Pancreas (tissue), 10 donors: ENCODE measurements at places on chromosomes 6 and 20. TPM values are rescaled to one million over a fixed set of nuclear protein-coding genes. Genes with fewer than 3 reads are reported as not detected.

DNA sequence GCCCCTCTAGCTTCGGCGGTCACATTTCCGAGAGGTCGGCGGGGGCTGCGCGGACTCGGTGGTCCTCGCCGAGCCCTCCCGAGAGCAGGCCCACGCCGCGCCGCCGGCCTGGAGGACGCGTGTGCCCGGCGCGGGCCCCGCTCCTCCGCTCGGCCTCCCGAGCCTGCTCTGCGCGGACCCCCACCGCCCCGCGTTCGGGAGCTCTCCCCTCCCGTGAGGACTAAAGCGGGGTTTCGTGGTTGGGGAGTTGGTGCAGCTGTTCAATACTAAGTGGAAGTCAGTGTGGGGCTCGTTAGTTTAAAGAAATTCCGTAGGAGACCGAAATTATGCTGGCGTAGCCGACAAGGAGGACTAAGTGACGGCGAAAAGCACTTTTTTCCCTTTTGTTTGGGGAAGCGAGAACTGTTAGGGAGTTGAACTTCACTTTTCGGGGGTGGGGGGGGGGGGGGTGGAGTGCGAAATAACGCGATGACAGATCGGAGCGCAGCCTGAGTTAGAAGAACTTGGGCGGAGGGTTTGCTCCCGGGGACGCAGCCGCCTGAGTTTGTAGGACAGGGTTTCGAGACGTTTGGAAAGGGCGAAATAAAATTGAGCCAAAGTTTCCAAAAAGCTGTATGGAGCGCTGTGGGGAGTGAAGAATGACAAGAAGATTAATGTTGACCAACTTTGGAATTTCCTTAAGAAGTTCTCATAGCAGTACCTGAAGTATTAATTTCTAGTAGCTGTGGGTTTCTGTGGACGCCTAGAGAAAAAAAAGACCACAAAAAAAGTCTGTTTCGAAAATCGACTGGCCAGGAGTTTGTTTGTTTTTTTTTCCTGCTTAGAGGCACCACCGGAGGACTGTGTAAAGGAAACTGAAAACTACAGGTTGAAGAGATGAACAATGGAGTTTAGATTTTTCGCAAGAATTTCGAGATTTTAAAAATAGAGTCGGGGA, 1.4 kb downstream of the QKI start:
- H3K36me3 ChIP-seq, result no peaks in the 10 kb centered on the region
- H3K27ac ChIP-seq, result peak overlapping the region; percentile 96
- no peaks in the 10 kb centered on the region for H3K4me1 ChIP-seq
- H3K27me3 ChIP-seq, result no peaks in the 10 kb centered on the region
- peak overlapping the region; percentile 89 for H3K4me3 ChIP-seq

DNA sequence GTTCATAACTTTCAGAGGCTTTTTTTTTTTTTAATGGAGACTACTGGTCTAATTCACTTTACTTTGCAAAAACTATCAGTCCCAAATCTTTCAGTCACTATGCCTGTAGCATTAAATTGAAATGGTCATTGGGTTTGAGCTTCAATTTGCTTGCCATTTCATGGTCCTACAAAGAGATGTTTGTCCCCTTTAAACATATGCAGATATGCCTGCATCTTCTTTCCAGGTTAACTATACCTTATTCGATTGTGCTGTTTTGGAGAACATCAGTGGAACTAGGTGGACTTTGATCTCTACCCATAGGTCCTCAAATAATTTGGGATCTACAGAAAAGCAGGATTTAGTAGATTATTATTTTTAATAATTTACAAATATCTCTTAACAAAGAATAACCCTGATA, 4.6 kb downstream of the POU3F2 start:
- no peak for DNase-seq
- H3K36me3 ChIP-seq, result no peaks in the 10 kb centered on the region
- no peak overlapping the region for H3K27ac ChIP-seq
- H3K4me3 ChIP-seq, result no peak overlapping the region

DNA sequence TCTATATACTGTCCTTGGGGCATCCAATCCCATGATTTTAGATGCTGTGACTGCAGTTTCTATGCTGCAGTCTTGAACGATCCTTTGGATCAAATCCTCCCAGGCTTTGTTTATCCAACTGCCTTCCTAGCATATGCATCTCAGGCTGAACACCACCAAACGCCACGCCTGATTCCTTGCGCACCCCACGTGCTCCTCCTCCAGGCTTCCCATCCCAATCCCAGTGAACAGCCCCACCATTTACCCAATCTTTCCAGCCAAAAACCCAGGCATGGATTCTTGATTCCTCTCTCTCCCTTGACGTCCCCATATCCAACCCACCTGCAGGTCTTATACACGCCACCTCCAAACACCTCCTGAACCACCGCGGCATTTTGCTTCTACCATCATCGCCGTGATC, 7.8 kb downstream of the PDE10A start:
- no peaks in the 10 kb centered on the region for H3K27me3 ChIP-seq
- H3K27ac ChIP-seq, result no peak overlapping the region
- no peaks in the 10 kb centered on the region for H3K4me1 ChIP-seq
- no peaks in the 10 kb centered on the region for H3K36me3 ChIP-seq

DNA sequence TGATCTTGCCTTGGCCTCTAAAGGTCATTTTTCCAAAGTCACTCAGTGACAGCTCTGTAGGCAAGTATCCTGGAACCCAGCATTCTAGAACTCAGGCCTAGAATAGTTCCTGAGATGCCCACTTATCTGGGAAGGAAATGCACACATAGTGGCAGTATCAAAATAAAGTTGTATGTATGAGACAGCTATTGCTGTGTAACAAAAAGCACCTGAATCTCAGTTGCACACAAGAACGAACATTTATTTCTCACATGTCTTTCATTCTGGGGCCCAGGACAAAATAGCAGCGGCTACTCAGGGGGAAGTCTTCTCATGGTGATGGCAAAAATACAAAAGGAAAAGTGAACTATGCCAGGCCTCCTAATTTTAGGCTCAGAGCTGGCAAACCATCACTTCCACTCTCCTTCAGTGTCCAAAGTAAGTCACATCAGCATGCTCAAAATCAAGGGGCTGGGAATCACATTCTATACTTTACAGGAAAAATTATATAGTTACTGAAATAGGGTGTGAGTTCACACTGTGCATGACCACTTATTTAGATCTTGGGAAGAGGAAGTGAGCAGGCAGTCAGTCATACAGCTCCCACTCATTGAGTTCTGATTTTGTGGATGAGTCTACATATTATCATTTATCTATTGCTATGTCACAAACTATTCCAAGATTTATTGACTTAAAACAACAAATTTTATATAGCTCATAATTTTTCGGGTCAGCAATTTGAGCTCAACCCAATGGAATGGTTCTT, 133.7 kb upstream of the RIN2 start:
- no peak overlapping the region for H3K27ac ChIP-seq
- no peak for DNase-seq
- no peaks in the 10 kb centered on the region for H3K36me3 ChIP-seq
- peaks cover 8% of the 10 kb centered on the region for H3K4me1 ChIP-seq

- H3K4me1 ChIP-seq, result no peaks in the 10 kb centered on the region
- no peaks in the 10 kb centered on the region for H3K27me3 ChIP-seq
- no peak overlapping the region for H3K27ac ChIP-seq
- H3K4me3 ChIP-seq, result no peak overlapping the region
These were observed 21.6 kb upstream of the TBC1D7 start for GRCh38 chr6:13349811-13350506.

DNA sequence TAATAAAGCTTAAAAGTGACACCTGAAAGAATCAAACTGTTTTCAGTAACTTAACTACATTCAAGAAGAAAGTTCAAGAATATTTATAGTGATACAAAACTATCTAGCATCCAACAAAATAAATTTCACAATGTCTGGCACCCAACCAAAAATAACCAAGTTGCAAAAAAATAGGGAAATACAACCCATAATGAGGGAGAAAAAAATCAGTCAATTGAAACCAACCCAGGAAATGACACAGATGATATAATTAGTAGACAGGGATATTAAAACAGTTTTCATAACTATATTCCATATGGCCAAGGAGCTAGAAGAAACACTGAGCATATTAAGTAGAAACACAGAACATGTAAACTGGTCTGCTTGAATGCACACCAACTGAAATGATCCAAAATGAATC, 120.2 kb upstream of the BEND3 start:
- no peaks in the 10 kb centered on the region for H3K4me1 ChIP-seq
- DNase-seq, result no peak
- H3K27ac ChIP-seq, result no peak overlapping the region
- H3K36me3 ChIP-seq, result no peaks in the 10 kb centered on the region
- no peaks in the 10 kb centered on the region for H3K27me3 ChIP-seq

DNA sequence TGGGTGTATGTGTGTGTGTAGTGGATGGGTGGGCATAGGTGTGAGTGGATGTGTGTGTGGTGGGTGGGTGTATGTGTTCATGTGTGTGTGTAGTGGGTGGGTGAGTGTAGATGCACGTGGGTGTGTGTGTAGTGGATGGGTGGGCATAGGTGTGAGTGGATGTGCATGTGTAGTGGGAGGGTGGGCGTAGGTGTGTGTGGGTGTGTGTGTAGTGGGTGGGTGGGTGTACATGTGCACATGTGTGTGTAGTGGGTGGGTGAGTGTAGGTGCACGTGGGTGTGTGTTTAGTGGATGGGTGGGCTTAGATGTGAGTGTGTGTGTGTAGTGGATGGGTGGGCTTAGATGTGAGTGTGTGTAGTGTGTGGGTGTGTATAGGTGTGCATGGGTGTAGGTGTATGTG, 104.4 kb downstream of the MYLK4 start:
- H3K27ac ChIP-seq, result no peak overlapping the region
- H3K4me3 ChIP-seq, result no peak overlapping the region
- no peaks in the 10 kb centered on the region for H3K4me1 ChIP-seq
- H3K27me3 ChIP-seq, result peaks cover 7% of the 10 kb centered on the region

DNA sequence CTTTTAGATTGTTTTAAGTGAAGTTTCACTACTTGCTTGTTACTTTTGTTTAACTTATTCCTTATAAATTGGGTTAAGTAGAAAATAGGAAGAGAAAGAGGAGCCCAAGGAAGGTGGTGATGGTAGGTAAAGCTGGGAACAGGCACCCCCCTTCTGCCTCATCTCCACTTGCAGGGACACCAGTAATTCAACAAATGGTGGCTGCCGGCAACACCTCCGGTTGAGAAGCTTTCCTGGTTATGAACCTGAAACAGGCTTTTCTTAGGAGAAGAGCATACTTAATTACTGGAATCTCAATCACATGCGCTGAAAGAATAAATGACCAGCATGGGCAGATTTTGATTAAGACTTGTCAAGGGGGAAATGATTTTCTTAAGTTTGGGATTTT, 158.9 kb upstream of the ZNF217 start:
- peaks cover 10% of the 10 kb centered on the region for H3K4me1 ChIP-seq
- no peak overlapping the region for H3K4me3 ChIP-seq
- no peaks in the 10 kb centered on the region for H3K36me3 ChIP-seq
- no peak overlapping the region for H3K27ac ChIP-seq
- H3K27me3 ChIP-seq, result no peaks in the 10 kb centered on the region

DNA sequence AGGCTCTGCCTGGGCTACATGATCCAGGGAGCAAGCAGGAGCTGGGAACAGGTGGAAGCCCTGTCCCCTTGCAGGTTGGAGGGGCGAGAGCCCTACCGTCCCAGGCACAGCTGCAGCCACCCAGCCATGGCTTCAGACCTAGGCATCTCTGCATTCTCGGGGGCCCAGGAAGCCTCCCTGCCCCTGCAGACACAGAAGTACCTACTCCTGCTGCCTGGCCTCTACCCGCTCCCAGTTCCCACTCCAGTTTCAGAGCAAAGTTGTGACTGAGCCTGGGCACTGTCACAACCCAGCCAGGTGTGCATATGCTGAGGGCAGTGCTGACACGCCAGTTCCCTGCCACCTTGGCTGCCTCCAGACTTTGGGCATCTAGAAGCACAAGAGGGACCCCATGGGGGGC, 645.9 kb downstream of the HTR1B start:
- no peaks in the 10 kb centered on the region for H3K36me3 ChIP-seq
- no peak for DNase-seq
- H3K4me1 ChIP-seq, result peaks cover 13% of the 10 kb centered on the region
- no peaks in the 10 kb centered on the region for H3K27me3 ChIP-seq
- H3K27ac ChIP-seq, result no peak overlapping the region

GRCh38 chr20:63087872-63088680, 81.3 kb upstream of the BHLHE23 start:
- no peaks in the 10 kb centered on the region for H3K4me1 ChIP-seq
- H3K27ac ChIP-seq, result no peak overlapping the region
- H3K27me3 ChIP-seq, result no peaks in the 10 kb centered on the region
- H3K36me3 ChIP-seq, result no peaks in the 10 kb centered on the region
- no peak for DNase-seq

DNA sequence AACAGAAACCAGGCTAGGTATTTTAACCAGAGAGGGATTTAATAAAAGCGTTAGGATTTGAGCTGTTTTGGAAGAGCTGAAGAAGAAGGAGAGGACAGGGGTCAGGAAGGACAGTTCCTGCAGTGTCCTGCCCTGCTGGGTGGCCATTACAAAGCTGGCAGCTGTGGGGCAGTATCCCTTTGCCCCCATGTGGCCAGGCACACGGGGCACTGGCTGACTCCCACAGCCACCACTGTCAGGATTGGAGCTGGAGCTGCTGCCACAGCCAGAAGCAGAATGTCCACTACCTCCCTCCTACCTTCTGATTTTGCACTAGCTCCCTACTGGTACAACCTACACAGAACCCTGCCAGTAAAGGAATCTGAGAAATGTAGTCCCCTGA, 46.5 kb downstream of the SLC22A3 start:
- peaks cover 20% of the 10 kb centered on the region for H3K4me1 ChIP-seq
- H3K27ac ChIP-seq, result peak overlapping the region; percentile 35
- no peaks in the 10 kb centered on the region for H3K27me3 ChIP-seq
- H3K36me3 ChIP-seq, result no peaks in the 10 kb centered on the region
- DNase-seq, result no peak

The TFAP2B gene
- total RNA-seq, result not detected

The DUSP15 gene
- total RNA-seq, result 1.6 TPM

The ADGRF5 gene
- total RNA-seq, result 2.2 TPM

The RING1 gene
- 22.6 TPM for total RNA-seq

The SLC17A1 gene
- not detected for total RNA-seq
